ENCODE measurements at places on chromosomes 7 and 10.

DNA sequence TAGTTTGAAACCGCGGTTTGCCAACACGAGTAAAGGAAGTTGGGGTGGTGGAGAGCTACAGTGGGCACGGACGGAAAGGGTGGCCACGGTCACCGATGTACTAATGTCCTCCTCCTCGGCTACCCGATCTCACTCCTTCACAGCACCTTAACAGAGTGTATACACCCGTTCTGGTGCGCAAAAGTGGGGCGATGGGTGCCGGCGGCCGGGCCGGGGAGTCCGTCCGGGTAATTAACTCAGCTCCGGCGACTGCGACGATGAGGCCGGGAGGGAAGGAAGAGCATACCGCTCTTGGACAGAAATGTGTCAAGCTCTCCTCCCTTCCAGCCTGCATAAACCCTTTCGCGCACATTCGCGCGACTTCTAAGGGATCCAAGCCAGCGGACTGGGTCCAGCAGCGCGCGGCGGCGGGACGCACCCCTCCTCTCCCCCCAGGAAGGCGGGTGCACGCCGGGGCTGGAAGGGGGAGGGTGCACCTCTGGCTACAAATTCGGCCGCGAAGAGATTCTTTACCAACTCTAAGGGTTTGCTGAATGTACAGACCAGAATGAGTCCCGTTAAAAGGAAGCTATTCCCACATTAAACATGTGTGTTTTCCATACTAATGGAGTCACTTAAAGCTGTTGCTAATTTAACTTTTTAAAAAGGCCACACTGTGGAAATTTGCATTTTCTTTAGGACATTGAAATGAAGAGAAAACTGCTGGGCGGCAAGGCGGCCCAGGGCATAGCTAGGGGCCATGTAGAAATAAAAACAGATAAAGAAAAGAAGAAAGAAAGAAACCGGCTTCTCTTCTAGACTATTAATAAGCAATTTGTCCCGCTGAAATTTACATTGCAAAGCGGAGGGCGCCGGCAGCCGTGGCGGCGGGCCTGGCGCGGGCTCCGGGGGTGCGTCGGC, 6.6 kb upstream of the EBF3 start:
- no peak for DNase-seq

DNA sequence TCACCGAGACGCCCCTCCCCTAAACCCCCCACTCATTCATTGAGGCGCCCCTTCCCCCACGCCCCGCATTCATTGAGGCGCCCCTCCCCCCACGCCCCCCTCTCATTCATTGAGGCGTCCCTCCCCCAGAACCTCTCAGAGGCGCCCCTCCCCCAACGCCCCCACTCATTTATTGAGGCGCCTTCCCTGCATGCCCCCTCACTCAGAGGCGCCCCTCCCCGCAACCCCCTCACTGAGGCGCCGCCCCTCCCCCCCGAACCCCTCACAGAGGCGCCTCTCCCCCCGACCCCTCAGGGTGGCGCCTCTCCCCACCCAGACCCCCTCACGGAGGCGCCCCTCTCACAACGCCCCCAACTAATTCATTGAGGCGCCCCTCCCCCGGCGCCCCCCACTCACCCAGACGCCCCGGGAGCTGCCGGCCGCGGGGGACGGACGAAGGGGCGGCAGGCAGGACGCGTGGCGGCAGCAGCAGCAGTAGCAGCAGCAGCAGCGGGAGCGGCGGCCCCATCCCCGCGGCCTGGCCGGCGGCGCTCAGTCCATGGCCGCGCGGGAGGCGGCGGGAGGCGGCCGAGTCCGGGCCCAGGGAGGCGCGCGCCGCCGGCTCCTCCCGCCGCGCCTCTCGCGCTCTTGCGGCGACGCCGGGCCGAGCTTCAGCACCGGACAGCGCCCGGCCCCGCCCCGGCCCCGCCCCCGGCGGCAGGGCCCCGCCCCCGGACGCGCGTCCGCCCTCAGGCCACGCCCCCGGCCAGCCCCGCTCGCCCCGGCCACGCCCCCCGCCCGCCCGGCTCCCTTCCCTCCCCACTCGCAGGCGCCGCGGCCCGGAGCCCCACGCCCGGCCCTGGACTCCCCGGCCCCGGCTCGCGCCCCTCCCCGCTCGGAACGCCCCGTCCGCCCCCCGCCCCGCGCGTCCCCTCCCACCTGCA, at the start of gene PTPRN2:
Gene PTPRN2, minus strand, starts transcription at position 662 of the 923 bp plus-strand sequence.
- DNase-seq, result peak; percentile 65

- DNase-seq, result no peak
Measured at GRCh38 chr7:42947521-42947920, 15.3 kb downstream of the MRPL32 start.

GRCh38 chr10:1347962-1348772, 292.0 kb downstream of the WDR37 start:
- DNase-seq, result no peak

- DNase-seq, result peak; percentile 90
Measured at GRCh38 chr10:93390306-93391090, 91.6 kb downstream of the MYOF start.

- DNase-seq, result no peak
Measured at GRCh38 chr7:34155220-34155908, 250.0 kb downstream of the BMPER start.

GRCh38 chr10:73791871-73792400, 6.5 kb downstream of the ZSWIM8 start:
- DNase-seq, result no peak

- no peak for DNase-seq
Measured at GRCh38 chr7:46651561-46652088, 730.6 kb upstream of the IGFBP3 start.

- no peak for DNase-seq
Measured at GRCh38 chr10:112658900-112659638, 212.1 kb downstream of the VTI1A start.

- DNase-seq, result no peak
Measured at GRCh38 chr10:103560886-103561285, 67.4 kb downstream of the NEURL1 start.

GRCh38 chr10:49318755-49319154, 19.8 kb downstream of the C10orf71 start:
- no peak for DNase-seq

DNA sequence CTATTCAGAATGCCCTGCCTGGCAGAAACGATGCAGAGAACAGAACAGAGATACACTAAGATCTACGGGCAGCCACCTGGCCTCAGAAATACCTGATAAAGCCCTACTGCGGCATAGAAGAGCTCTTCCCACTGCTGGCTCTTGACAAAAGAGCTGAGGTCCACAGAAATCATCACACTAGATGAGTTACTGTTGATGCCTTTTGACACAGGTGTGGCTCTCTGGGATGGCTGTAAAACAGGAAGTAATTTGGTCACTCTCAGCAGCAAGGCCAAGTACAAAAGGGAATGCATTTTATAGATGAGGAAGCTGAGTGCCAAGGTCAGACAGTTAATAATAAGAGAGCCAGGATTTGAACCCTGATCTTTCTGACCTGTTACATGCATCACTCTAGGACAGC, 35.0 kb upstream of the ACSL5 start:
- no peak for DNase-seq

DNA sequence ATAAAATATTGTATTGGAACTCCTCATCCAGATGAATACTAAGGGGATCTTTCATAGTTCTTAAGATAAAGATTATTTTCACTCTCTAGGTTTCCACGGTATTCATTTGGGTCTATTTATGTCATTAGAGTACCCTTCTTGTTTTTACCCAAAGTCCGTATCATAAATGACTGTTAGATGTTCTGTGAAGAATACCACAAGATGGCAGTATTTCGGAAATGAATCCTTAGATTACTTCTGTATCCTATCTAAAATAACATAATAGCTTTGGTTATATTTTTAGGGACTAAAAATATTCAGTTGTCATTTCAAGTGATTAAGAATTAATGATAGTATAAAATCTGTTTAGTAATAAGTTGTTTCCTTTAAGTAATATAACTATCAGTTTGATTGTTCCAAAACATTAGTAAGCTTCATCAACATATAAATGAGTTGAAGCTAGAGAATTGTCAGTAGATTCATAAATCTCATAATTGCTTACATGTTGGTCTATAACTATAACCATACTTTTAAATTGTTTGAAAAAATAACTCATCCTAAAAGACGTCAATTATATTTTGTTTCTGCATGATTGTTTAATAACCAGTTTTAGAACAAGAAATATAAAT, 337.5 kb upstream of the KCND2 start:
- peak; percentile 8 for DNase-seq

DNA sequence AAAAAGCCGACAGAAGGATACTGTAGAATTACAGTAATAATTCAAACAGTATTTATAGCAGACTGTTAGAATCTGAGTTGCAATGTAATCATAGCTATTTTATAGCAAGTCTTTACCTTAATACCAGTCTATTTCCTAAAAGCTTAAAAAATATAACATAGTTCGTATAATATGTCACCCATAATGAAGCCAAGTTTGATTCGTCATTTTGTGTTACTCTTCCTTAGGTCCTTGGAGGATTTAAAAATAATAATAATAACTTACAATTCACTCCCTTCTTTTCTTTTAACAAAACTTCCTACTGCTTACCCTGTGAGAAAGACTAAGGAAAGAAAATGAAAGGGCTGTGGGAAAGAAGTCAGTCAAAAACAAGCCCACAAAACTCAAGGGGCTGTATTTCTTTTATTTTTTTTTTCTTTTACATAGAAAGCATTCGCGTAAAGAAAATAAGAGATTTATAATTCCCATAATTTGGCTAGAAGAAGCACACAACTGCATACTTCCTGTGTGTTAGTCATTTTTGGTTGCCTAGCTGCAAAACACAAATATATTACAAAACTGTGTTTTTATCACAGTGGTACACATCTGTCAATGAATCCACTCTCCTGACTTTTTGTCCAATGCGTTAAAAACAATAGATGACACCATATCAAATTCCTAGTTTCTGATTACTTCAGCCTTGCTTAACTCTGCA, 187.2 kb upstream of the CELF2 start:
- DNase-seq, result peak; percentile 40

DNA sequence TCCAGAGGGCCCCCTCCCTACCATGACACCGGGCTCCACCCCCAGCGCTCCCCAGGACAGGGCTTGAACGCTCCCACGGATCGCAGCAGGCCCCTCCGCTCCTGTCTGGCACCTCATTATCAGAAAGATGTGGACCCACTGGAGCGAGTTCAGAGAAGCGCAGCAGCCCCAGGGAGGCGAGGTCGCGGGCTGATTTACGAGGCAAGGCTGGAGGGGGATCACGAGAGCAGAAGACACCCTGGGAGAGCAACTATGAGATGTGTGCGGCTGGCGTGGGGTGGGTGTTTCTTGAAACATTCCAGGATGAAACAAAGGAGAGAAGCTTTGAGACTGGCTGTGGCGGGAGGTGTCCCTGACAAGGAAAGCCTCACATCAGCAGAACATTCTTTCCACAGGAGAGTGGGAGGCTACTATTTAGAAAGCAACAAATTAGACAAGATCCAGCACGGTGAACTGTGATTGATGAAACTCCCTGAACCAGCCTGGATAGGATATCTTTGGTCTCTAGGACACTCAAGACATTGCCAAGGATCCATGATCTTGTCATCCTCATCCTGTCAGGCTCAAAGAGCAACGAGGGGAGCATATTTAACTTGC, 66.0 kb downstream of the JCAD start:
- no peak for DNase-seq

- no peak for DNase-seq
Measured at GRCh38 chr10:79985481-79986072, 36.7 kb upstream of the SFTPD start.

DNA sequence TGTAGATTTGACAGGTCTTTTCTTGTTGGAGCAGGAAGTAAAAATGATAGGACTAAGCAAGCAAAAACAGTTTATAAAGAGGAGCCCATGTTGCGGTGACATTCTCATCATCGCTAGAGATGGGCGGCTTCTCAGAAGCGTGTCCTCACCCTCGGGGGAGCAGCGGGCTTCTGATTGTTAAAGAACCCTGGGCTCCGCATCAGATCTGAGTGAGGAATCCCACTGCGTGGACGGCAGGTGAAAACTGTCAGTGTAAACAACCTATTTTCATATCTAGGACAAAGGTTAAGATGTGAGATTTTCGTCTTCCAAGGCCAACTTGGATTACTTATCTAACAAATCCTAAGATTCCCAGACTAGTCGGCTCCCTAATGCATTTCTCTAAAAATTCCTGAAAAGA, 177.6 kb downstream of the ADARB2 start:
- no peak for DNase-seq

DNA sequence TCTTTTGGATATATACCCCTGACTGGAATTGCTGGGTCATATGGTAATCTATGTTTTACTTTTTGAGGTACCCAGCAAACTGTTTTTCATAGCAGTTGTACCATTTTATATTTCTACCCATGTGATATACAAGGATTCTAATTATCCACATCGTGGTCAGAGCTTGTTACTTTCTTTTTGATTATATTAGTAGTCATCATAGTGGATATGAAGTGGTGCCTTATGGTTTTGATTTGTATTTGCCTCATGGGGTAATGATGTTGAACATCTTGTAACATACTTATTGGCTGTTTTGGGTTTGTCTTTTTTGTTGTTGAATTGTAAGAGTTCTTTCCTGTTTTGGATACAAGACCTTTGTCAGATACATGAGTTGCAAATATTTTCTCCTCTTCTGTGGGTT, 51.7 kb downstream of the MAPK8 start:
- no peak for DNase-seq

DNA sequence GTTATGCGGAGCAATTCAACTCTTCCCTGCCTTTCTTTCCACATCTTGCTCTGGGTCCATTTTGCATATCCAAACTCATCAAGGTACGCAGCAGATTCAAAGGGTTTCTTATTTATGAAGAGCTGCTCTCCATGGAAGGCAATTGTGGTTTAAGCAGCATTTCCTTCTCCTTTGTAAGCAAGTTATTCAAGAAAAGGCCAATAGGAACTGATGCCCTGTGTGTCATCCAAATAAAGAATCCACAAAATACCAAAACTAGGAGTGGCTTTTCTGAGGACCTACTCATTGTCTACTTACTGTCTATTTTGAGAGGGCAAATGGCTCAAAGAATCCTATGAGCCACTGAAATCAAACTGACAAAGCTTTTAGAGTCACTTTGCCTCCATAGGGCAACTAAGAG, 253.1 kb downstream of the PTEN start:
- DNase-seq, result peak; percentile 47

- DNase-seq, result no peak
Measured at GRCh38 chr10:25492040-25492439, 317.2 kb downstream of the GPR158 start.
